GM23248 (cell line): ENCODE measurements at places on chromosomes 6 and 20. TPM values are rescaled to one million over a fixed set of nuclear protein-coding genes. Genes with fewer than 3 reads are reported as not detected.

The ANGPT4 gene
- total RNA-seq = not detected in 2 replicates

The EYA4 gene
- total RNA-seq = not detected in 2 replicates

The NKX2-2 gene
- total RNA-seq = not detected in 2 replicates

The KLHDC3 gene
- total RNA-seq = 124 and 129 TPM in 2 replicates

The ARMC12 gene
- total RNA-seq = not detected in 2 replicates

The DACT2 gene
- total RNA-seq = not detected in 2 replicates

The LGSN gene
- total RNA-seq = not detected in 2 replicates

The ARFRP1 gene
- 61.4 and 65.9 TPM in 2 replicates for total RNA-seq

The RTF2 gene
- 128 and 141 TPM in 2 replicates for total RNA-seq

The NDRG3 gene
- 19.8 and 20.2 TPM in 2 replicates for total RNA-seq
